ENCODE measurements at places on chromosomes 3 and 15.

DNA sequence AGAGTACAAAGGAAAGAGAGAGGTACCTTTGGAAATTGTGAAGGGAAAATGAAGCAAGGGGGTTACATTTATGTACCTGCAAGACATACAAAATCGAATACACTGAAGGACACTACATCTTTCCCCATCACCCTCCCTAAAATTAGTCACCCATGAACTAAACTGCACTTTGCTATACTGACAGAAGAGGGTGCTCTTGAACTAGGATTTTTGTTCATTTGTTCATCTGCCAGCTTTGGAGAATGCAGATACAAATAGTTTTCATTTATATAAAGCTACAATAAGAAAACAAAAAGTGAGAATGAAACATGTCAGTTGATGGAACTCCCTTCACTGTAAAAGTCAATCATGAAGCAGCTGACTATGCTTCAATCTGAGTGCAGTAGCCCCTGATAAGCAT, 55.7 kb downstream of the PCCB start:
- no peak for DNase-seq

DNA sequence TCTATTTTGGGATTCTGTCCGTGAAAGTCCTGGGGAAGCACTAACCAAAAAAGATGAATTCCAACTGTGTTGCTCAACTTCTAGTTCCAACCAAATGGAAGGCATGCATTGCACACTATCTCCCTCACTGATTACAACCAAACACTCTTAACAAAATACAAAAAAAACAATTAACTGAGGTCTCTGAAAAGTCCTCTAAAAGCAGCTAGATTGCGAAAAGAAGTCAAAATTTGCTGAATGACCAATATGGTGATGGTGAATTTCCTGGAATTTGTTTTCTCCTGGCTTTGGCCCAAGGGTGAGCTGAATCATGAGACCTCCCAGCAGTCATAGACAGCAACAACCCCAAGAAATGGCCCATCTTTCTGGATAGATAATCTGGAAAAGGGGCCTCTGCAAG, 28.3 kb downstream of the CYP19A1 start:
- DNase-seq = no peak

DNA sequence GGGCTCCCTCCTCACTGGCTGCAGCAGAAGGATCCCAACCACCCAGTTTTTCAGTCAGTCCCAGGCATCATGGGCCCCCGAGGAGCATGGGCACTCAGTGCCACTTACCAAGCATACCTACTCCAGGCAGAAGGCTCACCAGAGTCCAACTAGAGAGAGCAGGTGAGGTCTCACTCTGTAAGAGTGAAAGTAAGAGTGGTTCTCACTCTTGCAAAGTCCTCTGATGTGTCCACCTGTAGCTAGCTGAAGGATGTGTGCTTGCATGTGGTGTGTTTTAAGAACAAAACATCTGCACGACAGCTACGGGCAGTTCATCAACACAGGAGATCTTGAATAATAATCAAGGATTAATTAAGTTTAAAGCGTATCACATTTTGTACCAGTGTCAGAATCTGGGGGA, 49.7 kb downstream of the CCK start:
- no peak for DNase-seq

DNA sequence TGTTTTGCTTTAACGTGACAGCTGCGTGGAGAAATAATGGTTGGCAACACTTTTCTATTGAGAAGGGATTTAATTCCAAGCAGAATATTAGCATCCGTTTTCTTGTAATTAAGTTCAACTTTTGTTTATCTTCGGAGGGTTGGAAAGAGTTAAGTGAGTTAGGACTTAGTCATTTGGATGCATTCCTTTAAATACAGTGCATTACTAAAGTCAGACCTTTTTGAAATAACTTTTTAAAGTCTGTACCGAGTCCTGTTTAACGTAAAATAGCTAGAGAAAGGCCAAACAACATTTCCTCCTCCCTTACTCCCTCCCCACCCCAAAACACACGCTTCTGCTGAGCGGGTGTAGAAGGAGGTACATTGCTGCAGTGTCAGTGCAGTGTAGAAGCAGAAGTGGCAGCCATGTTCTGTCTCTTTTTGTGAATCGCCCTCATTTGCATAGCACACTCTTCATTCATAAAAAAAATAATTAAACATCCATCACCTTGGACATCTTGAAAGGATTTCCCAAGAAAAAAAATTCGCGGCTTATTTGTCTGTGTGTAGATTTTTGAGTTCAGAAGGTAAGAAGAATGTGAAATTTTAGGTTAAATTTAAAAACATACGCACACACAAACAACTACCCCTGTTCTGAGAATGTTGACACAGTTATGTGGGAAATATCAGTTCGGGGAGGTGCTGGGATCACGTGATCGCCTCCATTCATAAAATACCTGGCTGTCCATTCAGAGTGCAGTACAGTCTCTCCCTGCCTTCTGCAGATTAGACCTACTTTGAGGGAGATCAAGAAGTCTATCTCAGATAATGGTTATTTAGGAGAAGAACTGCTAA, 1.6 kb downstream of the SPRED1 start:
- DNase-seq = peak; percentile 17
